ENCODE measurements at places on chromosomes 4 and X.

DNA sequence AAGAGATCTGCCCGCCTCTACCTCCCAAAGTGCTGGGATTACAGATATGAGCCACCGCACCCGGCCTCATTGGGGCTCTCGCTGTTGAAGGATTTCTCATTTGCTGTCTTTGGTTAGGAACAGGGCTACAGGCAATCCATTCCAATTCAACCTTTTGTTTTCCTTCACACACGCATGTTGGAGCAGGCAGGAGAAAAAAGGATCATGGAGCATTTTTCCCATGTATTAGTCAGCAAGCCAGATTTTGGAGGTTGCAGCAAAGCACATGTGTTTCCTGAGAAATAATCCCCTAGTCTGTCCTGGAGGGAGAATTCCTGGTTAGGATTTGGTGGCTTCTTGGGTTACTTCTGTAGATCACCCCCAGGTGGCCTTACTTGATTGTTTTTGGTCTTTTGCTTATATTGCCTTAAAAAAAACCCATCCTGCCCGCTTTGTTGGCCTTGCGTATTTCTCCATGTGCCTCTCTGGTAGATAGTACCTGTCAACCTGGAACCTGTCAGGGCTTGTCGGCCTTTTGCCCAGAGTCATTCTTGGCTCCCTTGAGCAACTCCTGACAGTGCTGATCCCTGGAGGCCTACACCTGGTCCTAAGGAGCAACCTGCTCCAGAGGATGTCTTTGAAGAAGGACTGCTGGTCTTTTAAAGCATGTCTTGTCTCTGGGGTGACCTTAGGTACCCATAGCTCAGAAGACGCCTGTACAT lies 82.4 kb upstream of the CLCN4 start:
- DNase-seq, result no peak

DNA sequence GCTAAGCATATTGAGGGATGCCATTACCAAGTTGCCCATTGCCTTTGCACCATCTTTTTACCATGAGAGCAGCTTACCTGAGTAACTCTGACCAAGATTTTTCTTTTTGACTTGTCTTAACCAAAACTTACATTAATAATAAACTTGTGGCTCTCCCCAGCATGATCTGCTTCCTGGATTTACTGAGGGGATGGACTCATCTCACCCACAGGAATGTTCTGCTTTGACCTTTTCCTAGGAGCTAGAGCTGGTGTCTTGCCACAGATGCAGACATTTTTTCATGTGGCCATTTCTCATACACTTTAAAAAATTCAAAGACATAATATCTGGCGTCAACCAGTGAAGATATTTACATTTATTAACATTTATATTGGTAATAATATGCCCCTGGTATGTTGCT lies 79.2 kb upstream of the EFHC2 start:
- DNase-seq, result no peak

DNA sequence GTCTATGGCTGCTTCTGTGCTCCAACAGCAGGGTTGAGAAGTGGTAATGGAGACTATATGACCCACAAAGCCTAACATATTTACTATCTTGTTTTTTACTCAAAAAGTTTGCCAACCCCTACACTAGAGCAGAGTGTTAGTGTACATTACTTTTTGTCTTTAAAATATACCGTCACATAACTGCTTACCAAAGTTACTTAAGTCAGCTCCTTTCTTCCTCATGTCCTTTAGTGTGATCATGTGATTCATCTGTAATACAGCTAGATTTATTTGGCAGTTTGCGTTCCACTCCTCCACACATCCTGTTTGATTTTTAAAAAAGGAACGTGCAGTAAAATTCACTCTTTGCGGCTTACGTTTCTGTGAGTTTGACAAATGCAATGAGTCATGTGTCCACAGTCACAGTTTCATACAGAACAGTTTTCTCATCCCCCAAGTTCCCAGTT lies 162.4 kb upstream of the GPRIN3 start:
- DNase-seq, result no peak

GRCh38 chr4:101400096-101400495 lies 52.8 kb upstream of the PPP3CA start:
- DNase-seq, result no peak

- DNase-seq, result no peak
Observed at GRCh38 chrX:102712981-102713625, 855 bp downstream of the GPRASP2 start.

DNA sequence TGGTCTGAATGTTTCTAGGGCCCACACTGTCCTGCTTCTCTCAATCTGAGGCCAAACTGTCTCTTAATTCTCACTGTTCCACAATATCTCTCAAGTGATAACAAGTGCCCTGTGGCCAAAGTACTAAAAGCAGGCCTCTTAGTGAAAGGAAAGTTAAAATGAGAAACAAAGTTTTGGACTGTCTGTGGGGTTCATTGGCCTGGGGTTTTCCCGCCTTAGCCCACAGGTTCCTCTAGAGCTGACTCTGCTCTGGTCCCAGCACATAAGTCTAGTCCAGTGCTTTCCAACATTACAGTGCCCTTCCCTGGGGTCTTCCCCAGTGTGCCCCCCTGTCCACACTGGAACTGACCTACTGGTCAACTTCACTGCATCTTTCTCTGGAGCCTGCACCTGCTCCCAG lies 6.3 kb downstream of the MAGEB1 start:
- DNase-seq, result no peak

- no peak for DNase-seq
Observed at GRCh38 chrX:11287505-11287904, 5.7 kb upstream of the AMELX start.

GRCh38 chr4:8199594-8200301 lies 658 bp downstream of the SH3TC1 start:
- peak; percentile 20 for DNase-seq

GRCh38 chr4:123976285-123976684 lies 579.7 kb downstream of the SPRY1 start:
- DNase-seq, result no peak

DNA sequence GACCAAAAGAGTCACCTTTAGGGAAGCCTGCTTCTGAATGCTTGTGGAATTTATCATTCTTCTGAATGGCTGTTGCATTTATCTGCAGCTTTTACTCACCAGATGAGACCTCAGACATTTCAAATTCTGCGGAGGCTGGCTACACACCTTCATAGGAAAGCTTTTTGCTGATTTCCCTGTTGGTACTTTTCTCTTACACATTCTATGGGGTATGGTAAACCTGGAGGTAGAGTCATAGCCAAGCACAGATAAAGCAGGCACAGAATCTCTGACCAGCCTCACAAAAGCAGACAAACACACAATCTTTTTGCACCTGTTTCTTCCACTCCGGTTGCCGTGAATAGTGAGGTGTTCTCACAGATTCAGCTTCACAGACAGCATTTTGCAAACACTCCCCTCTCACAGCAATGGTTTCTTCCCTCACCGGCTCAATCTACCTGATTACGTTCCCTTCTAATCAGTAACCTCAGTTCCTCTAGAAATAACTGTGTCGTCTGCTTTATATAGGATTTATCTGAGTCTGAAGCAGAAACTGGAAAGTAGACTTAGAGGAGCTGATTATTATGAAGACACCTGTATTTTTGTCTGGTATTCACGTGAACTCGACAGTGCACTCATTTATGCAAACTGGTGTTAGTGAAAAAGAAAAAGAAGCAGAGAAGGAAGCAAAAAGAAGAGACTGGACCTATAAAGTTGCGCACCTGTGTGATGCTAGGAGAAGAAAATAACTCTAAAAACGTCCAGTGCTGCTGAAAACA lies 83.1 kb downstream of the DMD start:
- no peak for DNase-seq

DNA sequence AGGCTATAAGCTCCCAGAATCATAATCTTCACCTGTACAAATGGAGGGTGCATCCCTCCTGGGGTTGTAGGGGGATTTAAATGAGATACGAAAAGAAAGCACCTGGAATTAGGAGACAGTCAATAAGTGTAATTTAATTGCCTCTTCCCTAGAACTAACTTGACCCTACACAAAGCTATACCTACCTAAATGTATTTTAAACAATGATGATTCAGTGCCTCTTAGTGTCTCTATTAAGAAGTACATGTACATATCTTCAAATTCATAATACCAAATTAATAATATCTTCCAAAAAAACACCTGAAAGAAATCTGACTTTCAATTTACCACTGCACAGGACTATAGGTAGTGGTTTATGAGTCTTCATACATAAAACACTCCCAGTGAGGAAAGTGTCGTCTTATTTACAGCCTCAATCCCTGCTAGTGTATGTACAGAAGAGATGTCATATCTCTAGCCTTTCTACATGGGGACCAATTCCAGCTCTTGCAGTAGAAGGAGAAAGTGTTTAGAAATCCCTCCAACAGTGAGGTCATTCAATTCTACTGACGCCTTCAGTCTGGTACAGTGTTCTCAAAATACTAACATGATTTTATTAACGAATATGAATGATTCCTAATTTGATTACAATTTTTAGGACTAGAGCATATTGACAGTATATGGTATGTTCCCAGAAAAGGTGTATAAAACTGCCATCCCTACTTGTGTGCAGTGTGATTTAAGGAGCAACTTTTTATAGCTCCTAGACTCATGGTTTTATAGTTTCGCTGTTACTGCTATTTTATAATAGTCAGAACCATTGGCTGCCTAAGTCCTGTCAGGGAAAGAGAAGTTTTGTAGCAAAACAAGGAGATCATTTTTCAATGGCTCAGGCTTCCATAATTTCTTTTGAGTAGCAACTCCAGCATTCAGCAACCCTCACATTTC lies 282.7 kb downstream of the UNC5C start:
- DNase-seq, result no peak

- no peak for DNase-seq
Observed at GRCh38 chr4:107432451-107432850, 287.6 kb downstream of the PAPSS1 start.

DNA sequence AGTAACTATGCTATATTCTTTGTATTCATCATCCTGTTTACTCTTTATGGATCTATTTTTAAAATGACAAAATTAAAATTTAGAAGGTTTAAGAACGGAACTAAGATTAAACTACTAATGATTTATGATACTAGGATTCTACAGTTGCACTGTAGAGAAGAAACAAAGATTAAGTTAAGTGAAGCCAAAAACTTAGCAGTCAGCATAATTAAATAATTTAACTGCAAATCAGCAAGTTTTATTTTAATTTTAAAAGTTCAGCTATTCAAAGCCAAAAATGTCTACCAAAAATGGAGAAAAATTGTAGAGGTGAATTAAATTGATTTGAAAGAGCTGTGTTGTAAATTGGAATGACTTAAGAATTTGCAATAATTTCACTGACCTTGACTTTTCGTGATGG lies 30.8 kb downstream of the NDST4 start:
- no peak for DNase-seq

- DNase-seq, result no peak
Observed at GRCh38 chr4:150641612-150642011, 59.7 kb downstream of the MAB21L2 start.

GRCh38 chrX:119399772-119400101 lies 601 bp downstream of the SLC25A43 start:
- DNase-seq, result no peak

- no peak for DNase-seq
Observed at GRCh38 chr4:66613591-66613990, 931.7 kb downstream of the CENPC start.

DNA sequence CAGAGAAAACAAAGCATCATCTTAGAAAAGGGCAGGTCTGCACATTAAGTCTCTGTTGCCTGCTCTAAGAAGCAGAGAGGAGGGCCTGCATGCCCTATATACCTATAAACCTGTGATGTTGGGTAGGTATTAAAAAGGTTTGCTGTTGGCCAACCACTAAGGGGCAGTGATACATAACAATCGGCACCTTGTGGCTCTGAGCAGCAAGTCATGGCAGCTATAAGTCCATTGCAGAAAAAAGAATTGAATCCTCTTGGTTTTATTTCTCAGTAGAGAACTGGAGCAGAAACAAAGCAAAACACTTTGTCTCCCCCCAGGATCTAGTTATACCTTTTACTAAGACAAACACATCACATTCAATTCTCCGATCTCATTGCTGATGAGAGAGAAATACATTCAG lies 1364.4 kb downstream of the STIM2 start:
- DNase-seq, result no peak

DNA sequence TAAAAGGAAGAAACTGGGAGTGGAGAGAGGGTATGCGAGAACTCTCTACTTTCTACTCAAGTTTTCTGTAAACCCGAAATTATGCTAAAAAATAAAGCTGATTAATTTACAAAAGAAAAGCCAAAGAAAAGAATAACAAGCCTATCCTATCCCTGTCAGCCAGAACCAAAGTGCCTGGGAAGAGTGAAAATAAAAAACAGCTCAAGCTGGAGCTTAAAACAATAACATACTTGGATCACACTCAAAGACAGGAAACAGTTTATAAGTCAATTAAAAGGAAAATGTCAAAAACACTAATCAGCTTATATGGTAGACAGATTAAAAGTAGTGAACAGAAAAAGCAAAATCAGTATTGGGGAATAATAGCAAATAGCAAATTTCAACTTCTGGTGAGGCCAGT lies 139.4 kb downstream of the FRYL start:
- no peak for DNase-seq

DNA sequence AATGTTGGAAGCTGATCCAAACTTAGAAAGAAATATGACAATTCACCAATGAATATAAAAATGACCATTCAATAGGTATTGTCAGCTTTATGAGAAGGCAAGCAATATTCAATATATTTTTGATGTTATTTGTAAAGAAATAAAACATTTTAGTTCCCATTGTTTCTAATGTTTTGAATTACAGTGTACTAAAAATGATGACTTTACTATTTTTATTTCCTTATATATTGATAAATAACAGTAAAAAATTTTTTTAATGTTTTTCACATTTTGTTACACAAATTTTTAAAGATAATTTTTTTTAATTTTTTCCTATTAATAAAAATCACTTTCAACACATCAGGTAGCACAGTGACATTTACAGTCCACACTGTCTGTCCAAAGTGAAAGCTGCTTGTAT lies 565.5 kb upstream of the FAM241A start:
- no peak for DNase-seq

- DNase-seq, result no peak
Observed at GRCh38 chr4:94852616-94853015, 94.9 kb downstream of the BMPR1B start.

DNA sequence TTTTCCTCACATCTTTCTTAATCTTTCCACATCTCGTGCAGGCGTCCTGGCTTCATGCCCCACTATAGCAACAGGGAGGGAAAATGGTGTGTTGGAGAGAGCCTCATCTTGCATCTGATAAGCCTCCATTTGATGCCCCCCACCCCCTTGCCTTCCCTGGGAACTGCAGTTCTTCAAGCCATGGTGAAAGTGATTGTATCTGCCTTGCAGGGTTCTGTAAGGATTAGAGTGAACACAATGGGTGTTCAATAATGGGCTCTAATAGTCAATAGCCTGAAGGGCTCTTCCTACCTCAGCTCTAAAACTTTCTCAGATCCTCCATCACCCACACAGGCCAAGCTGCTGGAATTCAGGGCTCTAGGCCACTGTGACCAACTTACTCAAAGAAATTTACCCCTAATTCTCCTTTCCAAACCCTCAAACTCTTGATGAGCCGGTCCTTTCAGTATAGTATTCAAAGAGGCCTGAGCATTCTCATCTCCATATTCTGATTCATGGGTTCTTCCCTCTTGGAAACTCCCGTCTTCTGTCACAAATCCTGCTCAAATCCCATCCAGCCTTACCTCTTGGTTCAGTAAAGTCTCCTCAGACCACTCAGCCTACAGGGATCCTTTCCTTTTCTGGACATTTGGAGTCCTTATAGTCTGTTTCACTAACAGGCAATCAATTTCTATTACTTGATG lies 128.3 kb upstream of the TRIM2 start:
- no peak for DNase-seq

Measured in stimulated activated CD4-positive, alpha-beta T cell treated with anti-CD3 and anti-CD28 coated beads, Interleukin-12 subunit alpha, Interleukin-12 subunit beta, amount 100 ng/mL, for 24 hours (primary cell).